ENCODE measurements at places on chromosomes 13 and 19.

GRCh38 chr19:1865172-1866010 is 2.0 kb upstream of the KLF16 start:
- DNase-seq, result no peak

DNA sequence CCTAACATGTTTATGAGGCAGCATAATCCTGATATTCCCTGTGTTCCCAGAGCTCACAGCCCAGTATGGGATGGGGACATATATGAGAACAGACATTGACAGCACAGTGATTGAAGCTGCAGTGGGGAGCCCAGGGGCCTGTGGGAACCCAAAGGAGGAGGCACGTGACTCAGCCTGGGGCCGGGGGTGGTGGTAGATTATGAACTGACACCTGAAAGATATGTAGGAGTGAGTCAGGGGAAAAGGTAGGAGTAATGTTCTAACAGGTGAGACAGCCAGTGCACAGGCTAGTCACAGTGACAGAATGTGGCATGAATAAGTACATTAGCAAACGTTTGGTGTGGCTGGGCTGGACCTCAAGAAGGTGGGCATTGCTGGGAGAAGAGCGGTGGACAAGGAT is 29.0 kb downstream of the CKM start:
- no peak for DNase-seq

DNA sequence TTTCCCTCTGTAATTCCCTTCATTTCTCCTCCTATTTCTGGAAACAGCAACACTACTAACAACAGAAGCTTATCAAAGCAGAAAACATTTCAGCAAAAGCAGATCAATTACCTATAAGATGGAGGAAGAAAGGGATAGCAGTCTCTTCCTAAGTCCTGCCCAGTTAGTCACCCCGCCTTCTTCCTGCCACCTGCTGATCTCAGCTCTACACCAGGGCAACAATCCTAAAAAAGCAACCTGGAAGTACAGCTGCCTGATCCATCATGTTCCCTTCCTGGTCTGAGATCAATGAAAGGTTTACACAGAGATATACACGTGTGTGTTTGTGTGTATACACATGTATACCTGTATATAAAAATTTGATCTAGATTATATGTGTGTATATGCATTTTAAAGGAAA is 59.4 kb downstream of the TSC22D1 start:
- no peak for DNase-seq

DNA sequence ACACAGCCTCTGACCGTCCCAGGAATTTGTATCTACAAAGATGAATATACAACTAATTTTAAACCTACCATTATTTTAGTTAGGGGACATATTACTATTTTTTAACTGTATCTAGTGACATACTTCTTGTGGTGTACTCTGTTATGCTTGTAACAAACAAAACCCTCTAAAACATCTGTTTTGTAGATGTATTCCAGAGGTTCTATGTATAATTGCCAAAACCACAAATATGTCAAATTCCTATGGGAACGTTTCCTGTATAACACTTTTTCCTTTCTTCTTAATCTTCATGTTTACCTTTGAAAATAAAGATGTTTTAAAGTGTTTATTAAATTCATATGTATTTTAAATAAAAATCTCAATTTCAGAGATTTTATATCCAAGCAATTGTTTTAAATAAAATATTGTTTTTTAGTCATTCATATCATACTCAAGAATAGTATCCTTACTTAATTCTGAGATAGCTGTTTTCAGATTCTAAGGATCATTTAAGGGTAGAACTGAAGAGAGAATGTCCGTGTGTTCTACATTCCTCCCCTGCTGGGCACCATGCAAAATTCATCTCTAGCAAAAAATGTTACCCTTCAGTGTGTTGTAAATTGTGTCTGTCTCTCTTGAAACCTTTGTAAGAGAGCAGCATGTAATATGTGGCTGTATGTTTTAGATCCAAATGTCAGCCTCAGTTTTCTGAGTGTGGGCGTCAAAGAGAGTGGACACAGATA is 1327.7 kb downstream of the EFNB2 start:
- DNase-seq, result no peak

GRCh38 chr13:25151626-25152195 is 20.4 kb downstream of the AMER2 start:
- no peak for DNase-seq
